Stimulated activated CD8-positive, alpha-beta memory T cell treated with anti-CD3 and anti-CD28 coated beads, Interleukin-2, amount 100 ng/mL, for 1 hour (primary cell): ENCODE measurements at places on chromosomes 5 and 9.

GRCh38 chr9:137234055-137234697 is 3.5 kb downstream of the SLC34A3 start:
- DNase-seq, result no peak

GRCh38 chr5:78953092-78953800 is 31.9 kb downstream of the ARSB start:
- no peak for DNase-seq

DNA sequence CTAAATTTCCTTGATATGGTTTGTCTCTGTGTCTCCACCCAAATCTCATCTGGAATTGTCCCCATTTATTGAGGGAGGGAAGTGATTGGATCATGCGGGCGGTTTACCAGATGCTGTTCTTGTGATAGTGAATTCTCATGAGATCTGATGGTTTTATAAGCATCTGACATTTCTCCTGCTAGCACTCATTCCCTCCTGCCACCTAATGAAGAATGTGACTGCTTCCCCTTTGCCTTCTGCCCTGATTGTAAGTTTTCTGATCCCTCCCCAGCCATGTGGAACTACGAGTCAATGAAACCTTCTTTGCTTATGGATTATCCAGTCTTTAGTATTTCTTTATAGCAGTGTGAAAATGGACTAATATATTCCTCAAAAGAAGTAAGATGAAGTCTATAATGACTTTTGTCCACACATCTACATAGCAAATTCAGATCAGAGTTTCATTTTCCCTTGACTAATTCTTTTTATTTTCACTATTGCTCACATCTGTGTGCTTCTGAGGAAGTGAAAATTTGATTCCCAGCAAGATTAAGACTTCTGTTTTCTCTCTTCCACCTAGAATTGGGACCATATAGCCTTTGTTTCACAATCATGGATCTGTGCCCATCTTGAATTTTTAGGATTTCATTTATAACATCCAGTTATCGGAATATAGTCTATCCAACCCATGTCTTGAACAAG is 393.5 kb downstream of the DMAC1 start:
- DNase-seq, result no peak

DNA sequence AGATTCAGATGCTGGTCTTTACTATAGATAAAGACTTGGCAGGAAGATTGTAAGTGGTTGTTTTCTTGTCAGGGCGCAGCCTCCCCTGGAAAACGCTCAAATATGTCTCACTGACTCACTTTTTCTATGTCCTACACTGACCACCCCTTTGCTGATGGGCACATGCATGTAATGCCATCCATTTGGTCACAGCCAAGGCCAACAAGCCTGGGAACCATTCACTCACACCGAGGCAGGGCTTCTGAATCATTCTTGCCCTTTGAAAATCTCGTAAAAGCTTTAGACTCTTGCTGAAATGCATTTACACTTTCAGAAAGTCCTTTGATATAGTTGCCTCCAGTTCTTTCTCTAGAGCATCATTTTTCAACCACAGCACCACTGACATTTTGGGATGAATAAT is 249.4 kb downstream of the ACTL7B start:
- DNase-seq, result no peak

GRCh38 chr5:8984386-8984785 is 561.5 kb downstream of the SEMA5A start:
- DNase-seq, result no peak

GRCh38 chr9:97363661-97364299 is 48.1 kb upstream of the TDRD7 start:
- no peak for DNase-seq

GRCh38 chr5:141272906-141273305 is 27.7 kb downstream of the PCDHB15 start:
- no peak for DNase-seq

GRCh38 chr5:176994460-176995121 is 12.0 kb downstream of the UIMC1 start:
- DNase-seq, result no peak

- no peak for DNase-seq
Observed at GRCh38 chr9:91549177-91549576, 125.5 kb upstream of the NFIL3 start.

DNA sequence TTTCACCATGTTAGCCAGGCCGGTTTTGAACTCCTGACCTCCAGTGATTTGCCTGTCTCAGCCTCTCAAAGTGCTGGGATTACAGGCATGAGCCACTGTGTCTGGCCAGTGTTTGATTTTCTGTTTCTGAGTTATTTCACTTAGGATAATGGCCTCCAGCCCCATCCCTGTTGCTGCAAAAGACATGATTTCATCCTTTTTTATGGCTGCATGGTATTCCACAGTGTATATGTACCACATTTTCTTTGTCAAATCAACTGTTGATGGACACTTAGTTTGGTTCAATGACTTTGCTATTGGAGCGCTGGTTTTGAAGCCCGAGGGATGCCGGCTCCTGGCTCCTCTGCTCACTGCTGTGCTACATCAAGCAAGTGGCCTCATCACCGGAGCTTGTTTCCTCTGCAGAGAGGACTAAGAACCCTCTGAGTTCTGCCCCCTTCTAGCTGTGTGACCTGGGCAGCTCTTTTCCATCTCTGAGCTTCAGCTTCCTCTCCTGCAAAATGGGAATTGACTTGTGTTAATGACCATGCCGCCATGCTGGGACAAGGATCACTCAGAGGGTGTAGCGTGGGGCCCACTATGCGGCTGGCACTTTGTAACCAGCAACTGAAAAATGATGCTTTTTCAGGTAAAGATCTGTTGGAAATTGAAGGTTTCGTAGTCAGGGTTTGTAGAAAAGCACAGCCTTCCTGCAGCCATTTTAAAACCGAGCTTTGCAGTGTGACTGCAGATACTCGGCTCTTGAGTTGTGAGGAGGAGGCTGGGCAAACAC is 4.6 kb upstream of the NEURL1B start:
- DNase-seq, result no peak

- DNase-seq, result no peak
Observed at GRCh38 chr9:95311961-95312360, 5.5 kb downstream of the FANCC start.

DNA sequence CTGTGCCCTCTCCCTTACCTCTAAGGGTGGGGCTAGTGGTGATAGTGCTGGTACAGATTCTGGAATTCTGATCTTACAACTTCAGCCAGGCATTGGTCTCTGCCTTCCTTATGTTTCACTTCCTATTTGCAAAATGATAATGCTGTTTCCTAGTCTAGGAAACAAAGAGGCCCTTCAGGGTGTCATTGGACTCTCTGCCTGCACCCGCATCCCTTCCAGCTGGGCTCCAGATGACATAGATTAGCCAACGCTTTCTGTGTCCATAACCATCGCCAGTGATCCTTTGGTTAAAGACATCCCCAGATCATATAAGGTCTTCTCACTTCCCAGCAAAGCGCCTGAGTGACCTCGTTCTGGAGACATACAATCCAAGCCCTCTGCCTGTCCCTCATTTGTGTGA is 180.7 kb downstream of the ERCC6L2 start:
- DNase-seq, result no peak

- no peak for DNase-seq
Observed at GRCh38 chr5:155091768-155092717, 78.5 kb downstream of the KIF4B start.

GRCh38 chr5:56313004-56313531 is 79.9 kb upstream of the ANKRD55 start:
- DNase-seq, result no peak

GRCh38 chr5:109354761-109355160 is 55.0 kb downstream of the PJA2 start:
- no peak for DNase-seq
